ENCODE measurements at places on chromosomes 6 and 20.

GRCh38 chr6:20109526-20109925 is 102.7 kb downstream of the MBOAT1 start:
- DNase-seq: no peak

GRCh38 chr6:1838604-1839213 is 229.0 kb downstream of the FOXC1 start:
- DNase-seq: no peak

DNA sequence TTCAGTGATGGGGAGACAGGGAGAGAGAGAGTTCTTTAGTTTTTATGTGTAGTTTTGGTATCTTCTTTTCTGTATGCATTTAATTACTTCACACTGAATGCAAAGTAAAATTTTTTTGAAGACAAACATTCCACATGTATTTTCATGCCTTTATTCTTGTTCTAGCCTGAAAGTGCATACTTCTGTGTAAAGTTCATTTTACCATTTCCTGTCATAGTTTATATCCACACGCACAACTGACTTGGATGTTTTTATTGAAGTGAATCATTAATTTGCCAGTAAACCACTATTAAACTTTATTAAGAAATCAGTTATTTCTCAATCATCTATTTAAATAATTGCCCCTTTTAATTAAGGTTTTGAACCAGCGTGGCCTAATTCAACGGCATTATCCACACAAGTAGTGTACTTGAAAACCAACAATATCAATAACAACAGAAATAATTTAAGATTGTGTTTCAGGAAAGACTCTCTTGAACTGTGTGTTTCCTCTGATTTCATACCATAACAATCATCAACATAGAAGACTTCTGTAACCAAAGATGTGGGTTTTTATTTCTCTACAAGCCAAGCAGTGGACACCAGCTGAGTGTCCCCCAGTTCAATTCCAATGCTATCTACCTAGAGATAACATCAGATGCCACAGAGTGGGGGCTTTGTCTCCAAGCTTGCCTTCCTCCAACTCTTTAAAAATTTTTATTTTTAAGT is 512.7 kb upstream of the JAG1 start:
- DNase-seq: no peak

DNA sequence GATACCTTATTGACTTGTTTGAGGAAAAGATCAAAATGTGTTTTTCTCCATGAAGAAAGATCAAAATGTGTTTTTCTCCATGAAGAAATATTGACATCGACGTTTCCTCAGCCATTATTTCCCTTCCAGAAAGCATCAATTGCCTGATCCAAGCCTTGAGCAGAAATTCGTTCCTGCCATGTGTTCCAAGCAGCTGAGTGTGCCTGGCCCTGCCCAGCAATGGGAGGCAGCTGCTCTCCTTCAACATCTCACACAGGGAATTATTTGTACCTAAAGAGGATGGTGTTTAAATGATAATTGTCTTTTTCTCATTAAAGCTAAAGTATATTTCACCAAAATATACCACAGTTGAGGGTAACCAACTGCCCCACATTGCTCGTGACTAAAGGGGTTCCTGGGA is 7.8 kb upstream of the DUSP22 start:
- DNase-seq: no peak

- DNase-seq: no peak
Observed at GRCh38 chr6:154157082-154157481, 118.0 kb downstream of the OPRM1 start.

DNA sequence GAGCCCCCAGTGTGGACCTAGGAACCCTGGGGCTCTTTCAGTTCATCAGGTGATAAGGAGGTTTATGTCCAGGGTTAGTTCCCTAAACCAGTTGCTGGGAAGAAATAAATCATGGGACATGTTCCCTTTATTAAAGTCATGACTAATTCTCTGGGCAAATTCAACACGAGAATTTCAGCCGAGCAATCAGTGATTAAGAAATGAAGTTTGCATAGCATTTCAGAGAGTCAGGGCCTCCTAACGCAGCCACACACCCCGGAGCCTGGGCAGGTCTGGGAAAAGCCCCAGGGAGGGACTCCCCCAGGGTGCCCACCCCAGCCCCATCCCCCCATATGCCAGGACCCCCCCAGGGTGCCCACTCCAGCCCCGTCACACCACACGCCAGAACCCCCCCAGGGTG is 20.1 kb downstream of the SLCO4A1 start:
- no peak for DNase-seq
